ENCODE measurements at places on chromosomes 1 and 21.

- no peak for DNase-seq
These were observed 21.6 kb downstream of the METTL13 start for GRCh38 chr1:171803045-171803444.

GRCh38 chr21:44596068-44596725 lies 3.9 kb upstream of the KRTAP10-6 start:
- DNase-seq = no peak

- peak; percentile 95 for DNase-seq
These were observed at the start of gene CZIB for GRCh38 chr1:53220171-53220961. CZIB (minus strand) TSS chr1:53220634; CDS start chr1:53220575, 59 bp downstream.

DNA sequence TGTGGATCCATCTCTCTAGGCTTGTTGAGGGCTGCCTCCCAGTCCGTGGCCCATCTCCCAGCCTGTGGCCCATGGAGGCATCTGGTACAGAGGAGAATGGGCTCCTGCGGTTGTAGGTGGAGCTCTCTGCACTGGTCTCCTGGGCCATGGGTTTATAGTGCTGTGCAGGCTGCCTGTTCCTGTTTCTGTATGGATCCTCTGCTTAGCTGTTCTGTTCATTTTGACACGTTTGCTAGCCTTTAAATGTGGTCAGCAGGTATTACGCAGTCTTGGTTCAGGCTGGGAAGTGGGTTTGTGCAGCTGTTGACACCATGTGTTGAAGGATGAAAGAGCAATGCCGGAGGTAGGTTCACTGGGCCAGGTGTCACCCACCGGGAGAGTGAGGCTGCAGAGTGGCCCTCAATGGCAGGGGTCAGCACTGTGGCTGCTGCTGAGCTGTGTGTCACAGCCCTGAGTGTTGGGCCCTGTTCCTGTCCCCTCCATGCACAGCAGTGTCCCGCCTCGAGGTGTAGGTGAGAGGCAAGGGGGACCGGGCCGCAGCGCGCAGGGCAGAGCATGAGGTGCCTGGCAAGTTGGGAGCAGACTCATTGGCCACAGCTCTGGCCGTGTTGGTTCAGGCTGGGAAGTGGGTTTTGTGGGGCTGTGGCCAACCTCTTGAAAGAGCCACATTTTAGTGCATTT lies 39.0 kb downstream of the SNAP47 start:
- DNase-seq = no peak

GRCh38 chr21:29521872-29522271 lies 223.2 kb downstream of the BACH1 start:
- no peak for DNase-seq

DNA sequence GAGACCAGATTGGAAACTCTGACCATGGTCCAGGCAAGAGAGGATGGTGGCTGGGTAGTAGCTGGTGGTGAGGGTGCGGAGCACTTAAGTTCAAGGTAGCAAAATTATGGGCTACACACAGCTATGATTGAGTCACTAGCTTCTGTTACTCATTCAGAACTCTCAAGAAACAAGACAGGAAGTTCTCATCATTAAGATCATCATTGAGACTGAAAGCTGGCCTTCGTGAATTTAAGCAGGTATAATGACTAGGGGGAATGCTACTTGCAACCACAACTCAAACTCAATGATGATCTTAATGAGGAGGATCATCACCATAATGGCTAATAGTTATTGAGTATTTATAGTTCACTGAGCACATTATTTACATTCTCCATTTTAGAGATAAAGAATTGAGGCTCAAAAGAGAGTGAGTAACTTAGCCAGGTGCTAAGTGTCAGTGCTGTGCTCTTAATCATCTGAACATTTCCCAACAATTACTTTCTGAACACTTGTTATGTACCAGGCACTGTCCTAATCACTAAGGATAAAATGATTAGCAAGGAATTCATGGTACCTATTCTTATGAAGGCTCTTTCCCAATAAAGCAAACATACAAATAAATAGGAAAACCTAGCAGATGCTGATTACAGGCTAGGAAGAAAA lies 286.3 kb upstream of the C1orf105 start:
- DNase-seq = no peak

DNA sequence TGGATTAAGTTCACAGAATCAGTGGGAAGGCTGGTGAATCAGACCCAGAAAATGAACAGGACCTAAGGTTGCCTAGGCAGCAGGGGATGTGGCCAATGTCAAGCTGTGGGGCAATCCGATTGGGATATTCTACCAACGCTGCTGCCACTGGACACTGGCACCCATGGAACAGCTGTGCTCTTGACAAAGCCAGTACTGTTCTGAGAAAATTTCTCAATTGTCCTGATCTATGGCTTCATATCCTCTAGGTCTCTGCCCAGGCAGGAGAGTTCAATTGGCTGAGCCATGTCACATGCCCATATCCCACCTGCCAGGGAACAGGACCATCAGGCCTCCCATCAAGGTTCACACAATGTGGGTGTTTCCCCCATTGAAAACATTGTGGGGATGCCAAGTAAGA lies 6.2 kb downstream of the TACSTD2 start:
- no peak for DNase-seq

DNA sequence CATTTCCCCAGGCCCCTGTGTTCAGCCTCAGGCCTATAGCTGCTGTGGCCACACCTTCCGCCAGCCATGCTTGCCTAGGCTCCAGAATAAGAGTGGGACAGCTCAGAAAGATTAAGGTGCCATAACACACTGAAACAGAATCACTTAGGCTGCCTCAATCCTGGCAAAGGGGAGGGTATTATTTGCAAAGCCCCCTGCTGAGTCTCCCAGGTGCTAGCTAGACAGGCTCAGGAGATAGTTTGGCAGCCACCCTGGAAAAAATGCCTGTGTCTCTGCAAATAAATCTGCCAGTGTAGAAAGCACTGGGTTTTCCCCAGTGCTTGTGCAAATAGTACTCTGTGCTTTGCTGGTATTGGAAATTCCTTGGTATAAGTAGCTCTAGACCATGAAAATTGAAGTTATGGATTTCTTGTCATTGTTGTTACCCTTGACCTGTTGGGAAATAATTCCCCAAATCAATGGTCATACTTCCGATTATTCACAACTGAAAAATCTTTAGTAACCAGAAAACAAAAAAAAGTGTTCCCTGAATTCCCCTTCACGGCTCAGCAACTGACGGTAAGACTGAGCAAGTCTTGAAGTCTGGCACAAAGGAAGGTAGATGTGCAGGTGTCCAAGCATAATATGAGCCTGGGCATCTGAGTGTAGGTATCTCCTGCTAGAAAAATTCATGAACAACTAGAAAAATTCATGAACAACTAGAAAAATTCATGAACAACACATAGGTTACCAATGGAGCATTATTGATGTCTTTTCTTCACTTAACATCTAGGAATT lies 56.9 kb downstream of the PROX1 start:
- no peak for DNase-seq

GRCh38 chr21:43861706-43862105 lies 3.3 kb upstream of the AGPAT3 start:
- DNase-seq = peak; percentile 44

DNA sequence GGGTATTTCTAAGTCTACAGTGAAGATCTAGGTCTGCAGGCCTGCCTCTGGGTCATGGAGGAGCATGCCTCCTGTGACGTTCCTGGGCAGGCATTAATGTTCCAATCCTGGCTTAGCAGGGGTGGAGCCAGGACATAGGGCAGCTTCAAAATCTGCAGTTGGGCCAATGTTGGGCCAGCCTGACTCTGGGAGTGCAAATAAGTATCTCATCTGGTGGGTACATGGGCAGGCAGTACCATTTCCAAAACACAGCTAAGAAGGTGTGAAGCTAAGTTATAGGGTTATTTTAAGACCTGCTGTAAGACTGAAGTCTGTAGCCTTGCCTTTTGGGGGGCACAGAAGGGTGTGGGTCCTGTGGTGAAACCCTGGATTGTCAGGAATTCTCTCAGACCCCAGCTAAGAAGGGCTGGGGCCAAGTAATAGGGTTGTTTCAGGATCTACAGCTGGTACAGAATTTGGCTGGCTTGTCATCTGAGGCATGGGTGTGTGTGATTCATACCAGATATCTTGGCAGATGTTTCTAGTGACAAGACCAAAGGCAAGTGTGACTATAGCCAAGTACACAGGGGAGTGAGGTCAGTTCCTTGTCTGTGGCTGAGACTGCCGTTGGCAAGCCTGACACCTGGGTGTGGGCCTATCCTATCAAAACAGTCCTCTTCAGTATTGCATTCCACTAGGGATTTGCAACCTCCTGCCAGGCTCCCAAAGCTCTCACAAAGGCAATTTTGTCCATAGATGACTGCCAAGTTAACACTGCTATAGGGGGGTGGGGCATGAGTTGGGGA lies 468.7 kb upstream of the B3GALT2 start:
- no peak for DNase-seq

- peak; percentile 69 for DNase-seq
These were observed 40.6 kb downstream of the MAPKAPK2 start for GRCh38 chr1:206725109-206725963.

- DNase-seq = no peak
These were observed 25.7 kb downstream of the CXADR start for GRCh38 chr21:17538576-17538975.

- peak; percentile 48 for DNase-seq
These were observed 9.1 kb downstream of the TTC22 start for GRCh38 chr1:54791880-54792522.

DNA sequence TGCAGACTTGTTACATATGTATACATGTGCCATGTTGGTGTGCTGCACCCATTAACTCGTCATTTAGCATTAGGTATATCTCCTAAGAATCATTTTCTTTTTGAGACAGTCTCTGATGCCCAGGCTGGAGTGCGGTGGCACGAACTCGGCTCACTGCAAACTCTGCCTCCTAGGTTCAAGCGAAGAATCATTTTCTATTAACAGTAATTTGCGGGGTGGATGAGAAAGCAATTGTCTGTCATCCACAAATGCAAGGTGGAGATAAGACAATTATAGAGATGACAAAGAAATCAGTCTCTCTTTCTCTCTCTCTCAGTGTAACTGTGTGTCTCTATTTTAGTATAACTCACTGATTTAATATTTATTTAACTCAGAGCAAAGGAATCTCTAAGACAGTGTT lies 131.0 kb upstream of the KIAA1614 start:
- no peak for DNase-seq

DNA sequence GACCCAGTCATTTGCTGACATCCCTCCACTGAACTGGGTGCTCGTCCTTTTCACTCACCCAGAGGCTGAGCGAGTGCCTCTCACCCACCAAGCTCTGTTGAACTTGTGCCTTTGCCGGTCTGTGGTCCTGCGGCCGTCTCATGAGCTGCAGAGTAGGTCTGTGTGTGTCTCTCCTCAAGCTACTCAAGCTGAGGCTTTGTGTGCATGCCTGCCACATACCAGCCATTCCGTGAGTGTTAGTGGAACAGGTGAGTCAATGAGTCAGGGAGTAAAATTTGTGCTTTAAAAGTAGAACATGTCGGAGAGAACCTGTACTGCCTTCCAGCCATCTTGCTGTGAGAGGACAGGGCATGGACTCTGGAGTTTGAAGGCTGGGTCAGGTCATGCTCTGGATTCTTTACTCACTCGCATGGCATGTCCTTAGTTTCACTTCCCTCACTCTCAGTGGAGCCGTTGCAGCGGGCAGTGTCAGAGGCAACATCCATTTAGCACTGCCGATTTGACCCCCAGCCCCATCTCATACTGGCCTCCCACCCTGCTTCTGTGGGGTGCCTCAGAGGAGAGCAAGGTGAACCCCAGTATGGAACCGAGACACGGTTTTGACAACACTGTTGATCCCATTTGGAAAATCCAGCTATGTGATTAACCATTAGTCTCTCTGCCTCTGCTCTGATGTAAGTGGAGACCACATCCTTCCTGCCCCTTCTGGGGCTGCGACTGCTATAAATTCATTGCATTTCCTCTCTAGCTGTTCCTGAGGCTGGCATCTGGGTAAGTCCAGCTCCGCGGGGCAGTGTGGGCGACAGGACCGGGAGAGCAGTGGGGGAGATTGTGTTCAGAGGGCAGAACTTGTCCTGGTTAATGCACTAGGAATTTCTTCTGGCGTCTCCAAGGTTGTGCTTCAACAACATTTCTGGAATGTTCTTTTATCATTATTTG lies at the start of gene NLRP3:
TSS of gene NLRP3 (plus strand) at position 751 of the 939 bp plus-strand sequence. CDS start 2,628 bp downstream, outside the sequence.
- no peak for DNase-seq

- DNase-seq = no peak
These were observed 9.6 kb upstream of the ECE1 start for GRCh38 chr1:21299780-21300395.

- peak; percentile 11 for DNase-seq
These were observed 873 bp downstream of the IFT25 start for GRCh38 chr1:53944469-53945182.

GRCh38 chr1:7554385-7555235 lies 216.5 kb upstream of the VAMP3 start:
- no peak for DNase-seq

DNA sequence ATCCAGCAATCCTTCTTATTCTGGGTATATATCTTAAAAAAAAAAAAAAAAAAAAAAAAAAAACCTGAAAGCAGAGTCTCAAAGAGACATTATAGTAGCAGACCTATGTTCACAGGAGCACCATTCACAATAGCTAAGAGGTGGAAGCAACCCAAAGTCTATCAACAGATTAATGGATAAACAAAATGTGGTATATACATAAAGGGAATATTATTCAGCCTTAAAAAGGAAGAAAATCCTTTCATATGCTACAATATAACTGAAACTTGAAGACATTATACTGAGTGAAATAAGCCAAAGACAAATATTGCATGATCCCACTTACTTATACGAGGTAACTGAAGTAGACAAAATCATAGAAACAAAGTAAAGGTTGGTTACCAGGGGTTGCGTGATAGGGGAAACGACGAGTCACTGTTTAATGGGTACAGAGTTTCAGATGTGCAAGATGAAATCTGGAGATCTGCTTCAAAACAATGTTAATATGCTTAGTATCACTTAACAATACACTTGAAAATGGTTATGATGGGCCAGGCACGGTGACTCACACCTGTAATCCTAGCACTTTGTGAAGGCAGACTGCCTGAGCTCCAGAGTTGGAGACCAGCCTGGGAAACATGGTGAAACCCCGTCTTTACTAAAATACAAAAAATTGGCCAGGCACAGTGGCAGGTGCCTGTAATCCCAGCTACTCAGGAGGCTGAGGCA lies 29.5 kb downstream of the PIK3R3 start:
- DNase-seq = no peak

DNA sequence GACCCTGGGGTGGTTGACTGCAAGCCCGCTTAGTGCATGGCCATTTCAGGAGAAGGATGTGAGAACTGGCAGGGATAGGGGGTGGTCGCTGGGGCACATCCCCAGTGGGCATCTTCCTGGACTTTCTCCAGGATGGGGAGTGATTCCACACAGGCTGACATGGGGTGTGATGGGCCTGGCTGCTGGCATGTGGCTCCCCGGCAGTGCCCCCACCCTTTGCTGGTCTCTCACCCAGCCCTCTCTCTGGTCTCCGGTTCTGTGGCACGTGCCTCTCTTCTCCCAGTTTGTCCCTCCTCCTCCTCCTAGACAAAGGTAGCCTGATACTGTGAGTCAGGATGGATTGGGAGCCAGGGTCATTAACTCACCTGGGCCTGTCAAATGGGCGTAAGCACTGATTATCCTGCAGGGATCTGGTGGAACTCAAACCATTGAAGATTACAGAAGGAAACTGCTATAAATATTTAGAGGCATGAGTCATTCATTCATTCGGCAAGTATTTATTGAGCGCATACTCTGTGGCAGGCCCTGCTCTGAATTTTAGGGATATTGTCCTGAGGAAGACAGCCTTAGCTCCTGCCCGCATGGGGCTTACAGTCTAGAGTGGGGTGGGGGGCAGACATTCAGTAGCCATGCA lies 23.6 kb upstream of the EPS8L3 start:
- no peak for DNase-seq
